ENCODE measurements at places on chromosomes 11 and 22.

- DNase-seq, result no peak
These were observed 10.4 kb upstream of the SREBF2 start for GRCh38 chr22:41822317-41823057.

GRCh38 chr11:37755521-37755920 lies 1157.5 kb upstream of the RAG2 start:
- no peak for DNase-seq

DNA sequence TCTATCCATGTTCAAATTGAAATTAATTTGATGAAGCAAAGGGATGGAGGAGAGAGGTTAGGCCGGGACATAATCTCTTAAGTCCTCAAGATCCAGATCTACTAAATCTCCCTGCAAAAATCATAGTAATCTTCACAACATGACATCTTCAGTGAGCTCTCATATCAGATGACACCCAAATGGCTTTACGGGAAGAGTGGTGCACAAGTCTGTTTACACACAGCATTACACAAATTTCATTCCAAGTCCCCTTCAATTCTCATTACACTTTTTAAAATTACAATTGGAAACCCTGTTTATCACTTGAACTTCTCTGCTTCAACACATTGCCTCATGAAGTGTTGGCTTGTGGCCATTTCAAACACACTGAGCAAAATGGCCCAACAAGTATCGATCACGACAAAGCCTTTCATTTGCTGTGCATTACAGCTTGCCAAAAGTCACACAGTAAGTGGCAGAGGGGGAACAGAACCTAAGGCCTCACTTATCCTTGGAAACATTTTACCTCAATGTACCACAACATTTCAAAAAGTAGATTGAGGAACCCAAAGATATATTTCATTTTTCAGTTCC lies 17.9 kb upstream of the TPH1 start:
- DNase-seq, result no peak

- DNase-seq, result no peak
These were observed 11.9 kb upstream of the CD44 start for GRCh38 chr11:35126879-35127581.

DNA sequence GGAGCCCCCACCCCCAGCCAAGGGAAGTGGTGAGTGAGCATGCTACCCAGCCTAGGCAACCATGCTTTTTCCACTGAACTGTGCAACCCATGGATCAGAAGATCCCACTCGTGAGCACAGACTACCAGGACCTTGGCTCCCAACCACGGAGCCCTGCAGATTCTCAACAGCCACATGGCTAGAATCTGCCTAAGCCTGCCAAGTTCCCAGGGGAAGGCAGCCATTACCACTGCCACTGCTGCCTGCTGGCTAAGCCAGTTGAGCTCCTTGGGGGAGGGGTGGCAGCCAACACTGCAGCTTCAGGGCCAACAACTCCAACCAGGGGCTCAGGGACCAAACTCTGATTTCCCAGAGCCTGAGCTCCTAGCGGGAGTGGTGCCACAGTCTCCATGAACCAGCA lies 195.8 kb downstream of the DLG2 start:
- DNase-seq, result no peak

DNA sequence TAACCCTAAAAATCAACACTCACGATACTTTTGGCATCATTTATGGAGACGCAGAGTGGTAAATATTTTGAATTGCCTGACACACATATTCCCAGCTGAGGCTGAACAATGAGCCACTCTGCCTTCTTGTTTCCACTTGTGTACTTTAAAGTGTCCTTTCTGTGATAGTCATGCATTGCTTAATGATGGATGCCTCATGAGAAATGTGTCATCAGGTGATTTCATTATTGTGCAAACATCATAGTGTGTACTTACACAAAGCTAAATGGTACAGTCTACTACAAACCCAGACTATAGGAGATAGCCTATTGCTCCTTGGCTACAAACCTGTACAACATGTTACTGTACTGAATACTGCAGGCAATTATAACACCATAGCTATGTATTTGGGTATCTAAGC lies 44.2 kb downstream of the MRE11 start:
- DNase-seq, result no peak

GRCh38 chr11:93474123-93474522 lies 69.1 kb downstream of the SMCO4 start:
- no peak for DNase-seq

- DNase-seq, result no peak
These were observed 9.5 kb downstream of the APOL3 start for GRCh38 chr22:36151006-36151595.

GRCh38 chr11:32531528-32531927 lies 52.1 kb upstream of the EIF3M start:
- DNase-seq, result no peak

DNA sequence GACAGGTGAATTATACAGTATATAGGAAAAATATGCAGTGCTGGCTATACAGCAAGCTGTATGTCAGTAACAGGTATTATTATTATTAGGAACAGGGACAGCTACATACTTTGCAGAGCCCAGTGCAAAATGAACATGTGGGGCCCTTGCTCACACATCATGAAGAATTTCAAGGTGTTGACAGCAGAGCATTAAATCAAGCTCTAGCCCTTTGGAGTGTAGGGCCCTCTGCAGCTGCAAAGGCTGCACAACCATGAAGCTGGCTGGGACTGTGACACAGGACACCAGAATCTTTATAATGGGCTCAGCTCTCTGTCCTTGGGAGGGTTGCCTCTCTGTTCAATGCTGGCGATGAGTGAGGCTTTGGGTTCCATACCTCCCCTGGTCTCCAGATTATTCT lies 44.9 kb upstream of the DAGLA start:
- no peak for DNase-seq

GRCh38 chr22:37117092-37117491 lies 7.6 kb upstream of the TMPRSS6 start:
- DNase-seq, result no peak

DNA sequence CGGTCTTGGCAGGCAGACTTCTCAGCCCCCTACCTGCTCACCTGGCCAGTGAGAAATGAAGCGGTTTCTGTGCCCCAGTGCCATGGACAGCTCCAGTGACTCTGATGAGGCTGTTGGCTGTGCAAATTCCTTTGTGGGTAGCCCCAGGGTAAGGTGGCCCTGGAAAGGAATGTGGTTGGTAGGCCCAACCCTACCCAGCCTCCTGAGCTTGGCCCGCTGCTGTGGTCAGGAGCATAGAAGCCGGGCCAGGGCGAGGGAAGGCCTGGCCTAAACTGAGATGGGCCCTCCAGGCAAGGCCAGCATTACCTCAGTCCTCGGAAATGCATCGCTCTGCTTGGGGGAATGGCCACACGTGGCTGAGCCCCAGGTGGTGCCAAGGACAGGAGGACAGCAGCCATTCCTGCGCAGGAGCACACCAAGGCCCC lies 16.9 kb downstream of the DAGLA start:
- DNase-seq, result no peak

DNA sequence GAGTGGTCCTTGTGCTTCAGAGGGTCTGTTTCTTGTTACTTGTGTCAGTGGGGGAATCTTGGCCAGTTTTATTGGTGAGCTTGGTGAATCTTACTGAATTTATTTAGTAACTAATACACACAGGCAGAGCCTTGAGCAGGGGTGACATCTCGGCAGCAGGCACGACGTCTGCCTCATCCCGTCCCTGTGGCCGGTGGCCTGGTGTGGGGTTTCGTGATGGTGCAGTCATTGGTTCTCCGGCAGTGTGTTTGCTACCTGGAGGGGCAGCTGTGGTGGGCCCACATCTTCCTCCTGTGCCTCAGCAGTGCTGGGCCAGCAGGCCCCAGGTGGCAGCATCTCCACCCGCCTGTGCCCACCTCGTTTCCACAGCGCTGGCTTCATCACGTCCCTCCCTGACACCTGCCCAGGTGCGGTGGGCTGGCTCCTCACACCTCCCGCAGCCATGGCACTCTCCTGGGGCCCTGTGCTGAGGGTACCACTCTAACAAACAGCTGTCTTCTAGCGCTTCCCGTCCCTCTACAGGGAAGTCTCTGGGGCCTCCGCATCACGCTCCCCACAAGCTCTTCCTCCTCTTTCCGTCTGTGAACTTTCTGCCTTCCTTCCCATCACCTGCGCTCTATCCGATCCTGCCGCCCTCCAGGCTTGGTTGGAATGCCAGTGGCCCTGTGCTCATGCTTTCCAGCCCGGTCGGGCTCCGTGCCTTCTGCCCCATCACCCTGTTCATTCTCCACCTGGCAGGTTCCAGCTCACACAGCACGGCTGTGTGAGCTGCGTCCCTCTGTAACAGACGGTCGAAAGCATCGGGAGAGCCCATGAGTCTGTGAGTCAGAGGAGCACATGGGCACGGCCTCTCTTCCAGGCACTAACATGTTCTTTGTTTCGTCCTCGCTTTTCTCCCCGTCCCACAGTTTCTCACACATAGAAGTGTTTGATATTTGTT lies 203.4 kb downstream of the TBC1D22A start:
- no peak for DNase-seq
